ENCODE measurements at places on chromosomes 1 and 21.

- DNase-seq, result peak; percentile 63
Measured at GRCh38 chr21:45607021-45607908, 36.3 kb upstream of the PCBP3 start.

DNA sequence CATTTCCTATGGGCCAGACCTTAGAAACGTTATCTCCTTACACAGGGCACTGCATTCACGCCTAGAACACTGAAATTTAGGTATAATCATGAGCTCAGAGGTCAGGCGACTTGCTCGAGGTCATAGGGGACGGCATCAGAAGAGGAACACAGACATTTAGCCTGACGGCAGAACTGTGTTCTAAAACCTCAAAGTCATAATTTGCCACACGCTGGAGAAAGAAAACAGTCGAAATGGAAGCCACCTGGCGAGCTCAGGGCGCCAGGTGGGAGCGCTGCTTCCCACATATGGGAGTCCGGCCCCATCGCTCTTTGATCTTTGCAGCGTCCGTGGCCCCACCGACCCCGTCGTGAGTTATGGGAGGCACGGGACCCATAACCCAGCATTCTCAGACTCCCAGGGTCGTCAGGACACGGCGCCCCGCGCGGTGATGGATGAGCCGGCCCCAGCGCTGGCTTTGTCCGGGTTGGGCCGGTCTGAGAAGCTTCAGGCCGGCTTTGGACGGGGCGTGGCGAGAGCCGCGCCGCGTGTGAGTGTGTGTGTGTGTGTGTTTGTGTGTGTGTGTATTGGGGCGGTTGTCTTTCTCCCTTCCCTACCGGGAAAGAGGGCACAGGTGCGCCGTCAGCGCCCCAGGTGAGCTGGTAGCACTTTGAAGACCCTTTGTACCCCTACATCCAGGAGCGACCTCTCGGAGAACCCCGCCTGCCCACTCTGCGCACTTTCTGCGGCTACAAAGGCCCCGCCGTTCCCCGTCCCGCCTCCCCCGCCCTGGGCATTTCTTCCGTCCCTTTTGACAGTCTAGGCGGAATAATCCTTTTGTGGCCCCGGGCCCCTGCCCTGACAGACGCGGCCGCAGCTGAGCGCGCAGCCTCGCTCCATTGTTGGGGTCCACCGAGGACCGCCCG, 861 bp upstream of the DRAXIN start:
- DNase-seq, result peak; percentile 52

DNA sequence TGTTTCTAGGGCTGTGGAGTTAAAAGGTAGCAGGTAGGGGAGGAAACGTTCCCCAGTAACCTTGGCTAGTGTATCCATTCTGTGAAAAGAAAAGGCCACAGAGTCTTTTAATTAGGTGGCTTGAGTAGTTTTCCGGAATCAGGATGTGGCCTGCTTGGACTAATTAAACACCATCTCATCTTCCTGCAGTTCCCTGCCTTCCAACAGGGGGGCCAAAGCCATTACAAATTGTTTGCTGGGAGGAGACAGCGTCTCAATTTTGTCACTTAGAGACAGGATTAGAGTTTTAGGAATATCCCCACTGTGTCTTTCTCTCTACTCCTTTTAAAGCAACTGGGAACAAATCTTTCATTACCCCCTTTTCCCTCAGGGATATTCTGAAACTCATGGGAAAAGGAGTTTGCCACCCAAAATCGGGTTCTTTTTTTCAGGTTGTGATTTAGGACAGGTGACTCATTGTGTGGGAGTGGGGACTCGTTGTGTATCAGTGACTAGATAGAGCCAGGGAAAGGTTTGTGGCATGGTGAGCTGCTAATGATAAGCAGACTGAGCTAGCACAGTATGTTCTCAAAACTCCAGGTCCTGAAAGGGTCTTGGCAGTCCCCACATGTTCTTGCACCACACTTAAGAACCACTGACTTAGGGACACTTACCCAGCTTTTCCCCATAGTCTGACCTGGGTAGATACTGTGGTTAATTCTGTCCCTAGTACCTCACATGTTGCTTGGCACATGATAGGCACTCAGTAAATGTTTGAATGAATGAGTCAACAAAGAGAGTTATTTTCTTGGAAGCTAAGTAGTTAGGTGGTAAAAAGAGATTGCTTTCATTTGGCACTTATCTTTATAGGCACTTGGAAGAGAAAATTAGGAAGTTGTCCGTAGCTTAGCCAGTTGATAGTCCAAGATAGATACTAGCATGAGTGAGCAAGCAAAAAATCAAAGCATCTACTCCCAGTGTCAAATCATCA, 22.5 kb downstream of the INTS3 start:
- no peak for DNase-seq

DNA sequence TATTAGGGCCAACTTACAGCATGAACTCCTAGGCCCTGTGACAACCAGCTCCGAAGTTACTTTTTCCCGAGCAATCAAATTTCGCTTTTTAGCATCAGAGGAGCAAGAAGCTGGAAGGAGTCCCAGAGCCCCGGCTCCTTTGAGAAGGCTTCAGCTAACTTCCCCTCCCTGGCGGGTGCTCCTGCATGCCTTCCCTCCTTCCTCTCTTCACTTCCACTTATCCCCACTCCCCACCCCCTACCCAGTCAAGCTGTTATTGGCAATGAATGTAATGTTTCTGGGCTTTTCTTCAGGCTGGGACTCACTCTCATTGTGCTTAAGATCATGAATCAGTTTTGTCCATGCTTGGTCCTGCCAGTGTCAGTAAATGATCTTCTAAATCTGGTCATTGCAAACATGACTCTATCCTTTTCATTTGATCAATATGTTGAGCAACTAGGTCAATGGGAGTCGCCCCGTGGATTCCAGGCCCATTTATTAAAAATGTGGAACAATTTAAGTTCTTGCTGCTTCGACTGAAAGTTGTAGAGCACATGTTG, 94.5 kb upstream of the TSPAN2 start:
- no peak for DNase-seq

- no peak for DNase-seq
Measured at GRCh38 chr1:235997049-235997448, 67.8 kb downstream of the NID1 start.
